Stimulated activated CD8-positive, alpha-beta memory T cell treated with anti-CD3 and anti-CD28 coated beads, Interleukin-7, amount 100 ng/mL, for 1 hour (primary cell): ENCODE measurements at places on chromosomes 4 and X.
A peak's percentile ranks its signal among the peaks of the same experiment; 100 is the strongest.

DNA sequence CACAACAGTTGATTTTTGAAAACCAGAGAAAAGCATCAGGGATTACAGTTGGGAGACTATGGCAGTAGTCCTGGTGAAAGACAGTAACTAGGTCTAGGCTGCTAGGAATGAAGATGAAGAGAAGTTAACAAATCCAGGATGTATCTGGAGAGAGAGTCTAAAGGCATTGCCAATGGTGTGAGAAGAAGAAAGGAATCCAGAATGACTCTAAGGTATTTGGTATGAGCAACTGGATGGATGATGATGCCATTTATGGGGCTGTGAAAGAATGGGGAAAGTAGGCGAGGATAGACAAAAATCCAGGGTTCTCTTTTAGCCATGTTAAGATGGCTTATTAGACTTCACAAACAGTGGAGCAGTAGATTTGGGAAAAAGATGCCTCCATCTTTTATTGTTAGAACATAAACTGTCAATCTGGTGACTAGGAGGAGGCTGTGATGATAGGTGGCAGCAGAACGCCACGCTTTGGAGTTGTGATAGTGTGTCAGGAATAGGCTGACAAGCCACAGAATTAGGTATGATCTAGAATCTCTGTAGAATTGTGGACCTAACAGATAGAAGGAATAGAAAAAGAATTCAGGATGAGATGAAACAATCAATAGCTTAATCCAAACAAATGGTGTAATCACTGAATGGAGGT is 27.3 kb upstream of the JADE1 start:
- DNase-seq = peak; percentile 30

DNA sequence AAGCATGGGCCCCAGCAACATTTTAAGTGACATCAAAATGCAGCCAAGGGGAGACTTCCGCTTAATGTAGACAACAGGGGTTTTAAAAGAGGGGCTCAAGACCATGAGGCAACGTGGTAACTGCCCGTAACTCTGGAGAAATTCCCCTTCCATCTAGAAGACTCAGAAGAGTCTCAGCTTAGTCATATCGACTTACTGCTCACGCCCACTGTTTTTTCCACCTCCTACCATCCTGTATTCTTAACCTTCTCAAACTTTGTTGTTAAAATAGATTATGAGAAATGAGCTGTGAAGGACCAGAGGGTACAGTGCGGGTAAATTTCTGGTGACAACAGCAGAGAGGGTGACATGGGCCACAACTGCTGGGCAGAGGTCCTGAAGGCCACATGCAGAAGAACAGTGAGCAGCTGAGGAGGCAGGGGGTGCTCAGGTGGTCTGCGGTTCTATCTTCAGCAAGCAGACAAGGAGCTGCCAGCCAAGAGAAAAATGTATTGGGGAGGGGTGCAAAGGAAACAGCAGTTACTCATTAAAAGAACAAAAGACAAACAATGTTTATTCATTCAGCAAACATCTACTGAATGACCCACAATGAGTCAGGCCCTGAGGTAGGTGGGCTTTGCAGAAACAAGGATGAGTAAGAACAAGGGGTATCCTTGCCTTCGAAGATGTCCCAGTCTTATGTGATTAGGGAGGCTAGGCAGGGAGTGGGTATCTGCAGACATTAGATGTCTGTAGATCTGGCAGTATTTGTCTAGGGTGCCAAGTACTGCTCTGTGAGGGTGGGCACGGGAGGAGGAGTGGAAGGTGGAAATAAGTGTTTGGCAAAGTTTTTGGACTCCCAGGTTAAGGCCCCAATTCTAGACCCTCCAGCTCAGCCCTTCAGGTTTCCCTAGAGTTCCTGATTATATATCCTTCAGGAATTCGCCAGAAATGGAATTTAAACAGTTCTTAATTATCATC is 175.3 kb downstream of the TSPAN5 start:
- DNase-seq = no peak

- DNase-seq = no peak
Observed at GRCh38 chrX:43108828-43109227, 330.9 kb upstream of the PPP1R2C start.

DNA sequence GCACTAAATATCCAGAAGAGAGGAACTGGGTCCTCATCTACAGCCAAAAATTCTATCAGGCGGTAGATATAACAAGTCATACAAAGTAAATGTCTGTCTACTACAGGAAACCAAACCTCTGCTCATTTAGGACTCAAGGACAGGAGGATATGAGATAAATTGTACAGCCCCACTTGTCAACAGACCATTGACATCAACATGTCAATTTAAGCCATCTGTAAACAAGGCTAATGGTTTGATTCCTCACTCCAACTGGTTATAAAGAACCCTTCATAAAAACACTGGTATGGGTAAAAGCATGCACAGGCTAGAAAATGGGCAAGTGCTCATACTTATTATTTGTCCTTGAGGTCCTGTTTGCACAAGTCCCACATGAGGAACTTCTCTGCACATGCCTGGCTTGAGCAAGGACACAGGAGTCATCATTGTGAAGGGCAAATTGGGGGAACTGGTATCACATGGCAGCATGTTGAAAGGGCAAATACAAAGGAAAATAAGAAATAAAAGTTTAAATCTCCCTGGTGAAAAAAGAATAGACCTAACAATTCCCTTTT is 13.2 kb downstream of the RTL8B start:
- no peak for DNase-seq

- no peak for DNase-seq
Observed at GRCh38 chr4:111718763-111719559, 426.3 kb upstream of the FAM241A start.

- no peak for DNase-seq
Observed at GRCh38 chr4:173091362-173091761, 77.2 kb upstream of the GALNT7 start.

- DNase-seq = no peak
Observed at GRCh38 chr4:72951628-72952027, 117.9 kb downstream of the COX18 start.

DNA sequence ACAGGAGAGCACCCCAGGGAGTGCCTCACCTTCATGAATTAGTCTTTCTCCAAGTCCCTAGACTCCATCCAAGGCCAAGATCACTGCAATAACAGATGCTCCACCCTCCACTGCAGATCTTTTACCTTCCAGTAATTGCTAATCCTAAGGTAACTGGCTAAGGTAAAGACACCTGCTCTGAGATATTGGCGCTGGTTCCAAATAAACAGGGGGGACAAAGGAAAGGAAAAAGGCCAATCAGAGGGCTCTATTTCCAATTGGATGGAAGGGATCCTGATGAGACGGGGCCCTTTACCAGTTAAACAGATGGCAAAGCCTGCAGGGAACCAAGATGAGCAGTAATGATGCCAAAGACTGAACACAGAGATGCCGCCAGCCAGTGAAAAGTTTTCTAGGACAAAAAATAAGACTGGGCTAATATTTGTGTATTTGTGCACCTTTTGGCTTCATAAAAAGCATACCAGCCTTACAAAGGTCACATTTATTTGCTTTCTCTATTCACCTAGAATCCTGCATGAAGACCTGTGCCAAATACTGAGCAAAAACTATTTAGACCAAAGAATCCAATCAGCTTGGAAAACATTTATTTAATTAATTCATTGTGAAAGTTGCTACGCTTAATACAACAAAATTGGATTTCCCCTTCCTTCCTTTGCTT is 148.5 kb downstream of the PPP3CA start:
- no peak for DNase-seq

GRCh38 chr4:84379917-84380641 is 119.0 kb downstream of the NKX6-1 start:
- DNase-seq = no peak

DNA sequence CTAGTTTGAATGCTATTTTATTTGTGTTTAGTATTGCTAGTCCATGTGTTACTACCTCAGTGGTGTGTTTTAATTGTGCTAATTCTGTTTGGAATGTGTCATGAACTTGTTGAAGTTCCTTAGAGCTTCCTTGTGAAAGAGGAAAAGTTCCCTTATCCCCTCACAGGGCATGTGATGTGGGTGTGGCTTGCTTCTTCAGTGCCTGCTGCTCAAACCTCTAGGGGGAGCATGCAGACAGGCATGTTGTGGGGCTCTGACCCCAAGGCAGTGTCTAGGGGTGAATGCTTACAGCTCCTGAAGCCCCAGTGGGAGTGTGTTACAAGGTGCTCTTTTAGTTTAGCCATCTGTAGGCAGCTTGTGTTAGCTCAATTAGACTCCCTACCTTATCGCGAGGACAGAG is 86.5 kb downstream of the MAGED4 start:
- DNase-seq = no peak

GRCh38 chr4:7516773-7517144 is 82.0 kb upstream of the PSAPL1 start:
- no peak for DNase-seq

DNA sequence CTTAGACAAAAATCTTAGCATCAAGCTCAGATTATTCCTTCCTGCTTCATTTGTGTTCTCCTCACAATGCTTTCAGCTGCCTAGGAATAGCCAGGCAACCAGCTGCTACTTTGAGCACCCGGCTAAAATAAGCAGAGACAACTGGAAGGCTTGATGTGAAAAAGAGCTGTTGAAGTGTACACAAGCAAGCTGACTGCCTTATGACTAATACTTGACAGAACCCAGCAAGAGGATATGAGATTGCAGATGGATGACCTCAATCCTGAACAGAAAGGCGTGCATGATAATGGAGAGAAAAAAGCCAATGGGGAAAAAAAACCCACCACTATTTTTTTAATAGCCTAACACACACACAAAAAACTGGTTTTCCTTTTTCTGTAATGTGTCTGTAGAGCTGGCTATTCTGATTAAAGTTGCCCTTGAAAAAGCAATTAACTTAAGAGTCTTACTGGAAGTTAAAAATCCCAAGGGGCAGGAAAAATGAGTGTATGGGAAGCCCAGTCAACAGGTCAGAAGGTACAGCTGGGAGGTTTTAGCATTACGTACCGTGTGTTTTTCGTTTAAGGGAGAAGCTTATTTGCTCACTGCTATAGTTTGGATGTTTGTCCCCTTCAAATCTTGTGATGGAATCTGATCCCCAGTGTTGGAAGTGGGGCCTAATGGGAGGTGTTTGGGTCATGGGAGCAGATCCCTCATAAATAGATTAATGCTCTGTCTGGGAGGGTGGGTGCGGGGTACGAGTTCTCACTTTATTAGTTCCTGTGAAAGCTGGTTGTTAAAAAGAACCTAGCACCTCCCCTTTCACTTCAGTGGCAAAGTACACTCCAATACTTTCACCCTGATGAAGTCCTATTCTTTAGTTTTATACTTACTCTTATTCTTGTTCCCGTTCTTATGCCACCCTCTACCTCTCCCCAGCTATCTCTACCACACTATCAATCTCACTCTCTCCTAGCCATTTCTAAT is 37.1 kb upstream of the HERC6 start:
- DNase-seq = no peak
